ENCODE measurements at places on chromosomes 12 and 14. TPM values are rescaled to one million over a fixed set of nuclear protein-coding genes. Genes with fewer than 3 reads are reported as not detected.

The MRPS35 gene
- 27.6 TPM for total RNA-seq

The MYH6 gene
- total RNA-seq = not detected

The GPRC5D gene
- total RNA-seq = not detected

The KCNK13 gene
- total RNA-seq = not detected

The GALNT4 gene
- 15.0 TPM for total RNA-seq

The CDCA3 gene
- total RNA-seq = 11.8 TPM

Measured in dermis microvascular lymphatic vessel endothelial cell (primary cell).